ENCODE measurements at places on chromosomes 4 and X. TPM values are rescaled to one million over a fixed set of nuclear protein-coding genes. Genes with fewer than 3 reads are reported as not detected.

MORF4L2 gene
- total RNA-seq = 695 TPM

SCML2 gene
- 2.6 TPM for total RNA-seq

RBM47 gene
- 0.20 TPM for total RNA-seq

PWWP3B gene
- 1.5 TPM for total RNA-seq

CYSLTR1 gene
- not detected for total RNA-seq

XAGE1B gene
- total RNA-seq = not detected

TMEM31 gene
- total RNA-seq = not detected

PF4V1 gene
- total RNA-seq = not detected

STK26 gene
- total RNA-seq = 0.33 TPM

SSX1 gene
- not detected for total RNA-seq

ENPP6 gene
- total RNA-seq = not detected

PCSK1N gene
- total RNA-seq = not detected

UGT2A1 gene
- 1.1 TPM for total RNA-seq

KDR gene
- 200 TPM for total RNA-seq

INPP4B gene
- total RNA-seq = 3.9 TPM

Data from pulmonary artery endothelial cell (primary cell).